ENCODE measurements at places on chromosomes 13 and 19.
A peak's percentile ranks its signal among the peaks of the same experiment; 100 is the strongest.

DNA sequence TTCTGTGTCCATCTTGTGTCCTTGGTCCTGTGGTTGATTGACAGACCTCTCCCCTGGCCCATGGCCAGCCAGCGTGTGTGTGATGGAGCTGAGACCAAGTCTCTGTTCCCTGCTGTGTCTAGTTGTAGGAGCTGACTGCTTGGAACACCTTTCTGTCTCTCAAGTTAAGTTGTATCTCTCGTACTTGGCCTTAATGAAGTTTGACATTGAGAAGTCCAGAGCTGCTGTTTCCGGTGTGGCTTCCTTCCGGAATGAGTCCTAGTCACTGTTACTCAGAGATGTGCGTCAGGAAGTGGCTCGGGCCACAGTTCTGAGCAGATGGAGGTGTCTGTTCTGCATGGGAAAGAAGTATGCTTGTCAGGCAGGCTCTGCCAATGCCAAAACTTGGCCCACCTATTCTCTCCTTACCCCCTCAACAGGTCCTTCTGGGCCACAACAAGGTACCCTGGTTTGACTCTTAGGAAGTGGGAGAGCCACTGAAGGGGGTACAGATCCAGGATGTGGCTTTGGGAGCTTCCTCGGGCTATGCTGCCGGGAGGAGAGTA is 54.3 kb downstream of the GATAD2A start:
- DNase-seq, result peak; percentile 71

GRCh38 chr19:46755853-46756543 is 9.7 kb upstream of the STRN4 start:
- no peak for DNase-seq

DNA sequence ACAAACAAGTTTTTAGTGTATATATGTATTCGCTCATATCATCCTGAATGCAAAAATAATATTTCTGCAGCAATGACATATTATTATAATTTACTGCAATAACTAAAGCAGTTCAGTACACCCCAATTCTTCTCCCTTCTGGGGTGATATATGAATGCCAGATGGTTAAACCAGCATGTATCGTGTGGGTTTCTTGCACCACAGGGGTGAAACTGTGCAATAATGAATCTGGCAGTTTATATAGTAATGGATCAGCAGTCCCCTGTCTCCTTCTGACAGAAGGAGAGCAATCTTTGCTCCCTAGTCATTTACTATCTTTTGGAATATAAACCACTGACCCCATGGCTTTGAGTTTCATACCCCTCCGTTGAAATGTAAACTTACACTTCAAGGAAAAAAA is 228.6 kb upstream of the KLHL1 start:
- no peak for DNase-seq

DNA sequence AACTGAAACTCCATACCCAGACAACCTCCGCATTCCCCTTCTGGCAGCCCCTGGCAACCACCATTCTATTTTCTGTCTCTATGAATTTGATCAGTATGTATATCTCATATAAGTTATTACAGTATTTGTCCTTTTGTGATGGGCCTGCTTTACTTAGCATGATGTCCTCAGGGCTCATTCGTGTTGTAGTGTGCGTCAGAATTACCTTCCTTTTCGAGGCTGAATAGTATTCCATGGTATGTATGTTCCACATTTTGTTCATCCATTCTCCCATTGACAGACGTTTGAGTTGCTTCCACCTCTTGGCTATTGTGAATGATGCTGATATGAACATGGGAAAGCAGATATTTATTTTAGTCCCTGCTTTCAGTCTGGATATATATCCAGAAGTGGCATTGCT is 5.0 kb downstream of the PLEKHF1 start:
- DNase-seq, result no peak

DNA sequence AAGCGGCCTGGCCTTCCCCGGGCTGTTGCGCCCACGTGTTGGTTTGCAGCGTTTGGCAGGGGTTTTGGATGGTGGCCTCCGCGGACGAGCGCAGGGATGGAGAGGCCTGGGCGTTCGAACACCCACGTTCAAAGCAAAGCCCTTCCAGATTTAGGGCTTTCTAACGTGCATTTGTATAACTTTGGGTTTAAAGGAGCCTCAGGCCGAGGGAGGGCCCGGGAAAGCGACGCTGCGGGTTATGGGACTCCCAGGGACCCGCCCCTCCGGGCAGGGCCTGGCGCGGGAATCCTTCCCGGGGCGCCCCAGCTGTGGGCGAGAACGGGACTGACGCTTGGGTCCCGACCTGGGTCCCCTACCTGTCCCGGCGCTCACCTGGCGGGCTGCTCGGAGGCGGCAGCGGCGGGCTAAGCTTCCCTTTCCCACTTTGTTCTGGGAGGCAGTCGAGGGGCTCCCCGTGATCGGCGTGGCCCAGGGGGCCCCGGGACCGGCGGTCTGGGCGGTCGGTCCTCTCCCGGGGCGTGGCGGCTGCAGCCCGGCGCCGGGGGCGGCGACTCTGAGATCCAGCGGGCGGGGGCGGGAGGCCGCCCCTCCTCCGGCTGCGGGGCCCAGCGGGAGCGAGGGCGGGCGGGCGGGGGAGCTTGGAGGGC is at the start of gene FBXO17:
Gene FBXO17 (minus strand): TSS at position 529 of the 647 bp plus-strand sequence. CDS start 25,423 bp downstream, outside the sequence.
- DNase-seq, result no peak

DNA sequence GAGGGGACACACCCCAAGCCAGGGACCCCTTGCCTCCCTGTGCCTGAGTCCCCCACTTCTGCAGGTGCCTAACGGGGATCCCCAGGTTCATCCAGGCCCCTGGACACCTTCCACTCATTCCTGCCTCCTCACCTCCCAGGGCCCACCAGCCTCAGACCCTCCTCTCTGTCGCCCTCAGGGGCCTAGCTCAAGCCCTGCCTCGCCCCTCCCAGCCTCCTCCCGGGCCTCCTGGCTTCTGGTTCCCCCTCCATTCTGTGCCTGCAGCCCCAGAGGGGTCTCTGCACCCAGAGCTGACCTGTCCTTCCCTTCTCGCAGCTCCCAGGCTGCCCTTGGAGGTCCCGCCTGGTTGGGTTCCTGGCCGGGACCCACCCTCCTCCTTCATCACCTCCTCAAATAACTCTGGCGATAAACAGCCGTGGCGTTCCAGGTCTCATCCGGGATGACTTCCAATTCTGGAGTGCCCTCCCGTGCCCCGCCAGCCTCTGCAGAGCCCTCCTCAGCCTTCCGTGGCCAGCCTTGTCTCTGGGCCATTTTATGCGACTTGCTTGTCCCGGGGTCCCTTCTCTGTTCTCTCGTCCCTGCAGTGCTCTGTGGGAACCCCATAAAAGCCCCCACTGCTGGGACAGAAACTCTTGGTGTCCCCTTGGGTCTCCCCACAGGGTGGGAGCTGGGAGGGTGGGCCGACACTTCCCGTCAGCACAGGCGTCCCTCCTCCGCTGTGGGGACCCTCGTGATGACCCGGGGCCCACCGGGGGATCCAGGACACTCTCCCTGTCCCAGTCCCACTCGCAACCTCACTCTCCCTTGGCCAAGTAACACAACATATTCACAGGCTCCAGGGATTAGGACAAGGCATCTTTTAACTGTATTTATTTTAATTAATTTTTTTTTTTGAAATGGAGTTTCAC is 9.2 kb downstream of the JOSD2 start:
- no peak for DNase-seq

GRCh38 chr19:48403606-48404005 is 10.1 kb downstream of the GRIN2D start:
- peak; percentile 46 for DNase-seq

Data from activated T-cell treated with anti-CD3 and anti-CD28 coated beads, Interleukin-2, amount 50 U/mL, for 24 hours (primary cell).